ENCODE measurements at places on chromosomes 2 and 18. TPM values are rescaled to one million over a fixed set of nuclear protein-coding genes. Genes with fewer than 3 reads are reported as not detected.

PSD4 gene
- 0.51 TPM for total RNA-seq

RAB6C gene
- not detected for total RNA-seq

TRMT61B gene
- 9.4 TPM for total RNA-seq

NXPH2 gene
- not detected for total RNA-seq

SIX2 gene
- not detected for total RNA-seq

AQP4 gene
- total RNA-seq: not detected

SERPINB12 gene
- not detected for total RNA-seq

SULT1C2 gene
- total RNA-seq: not detected

DNAJC5G gene
- 1.0 TPM for total RNA-seq

TTL gene
- total RNA-seq: 10.1 TPM

TXNDC2 gene
- not detected for total RNA-seq

RAMP1 gene
- total RNA-seq: not detected

TRABD2A gene
- total RNA-seq: 0.25 TPM

SDC1 gene
- 2.6 TPM for total RNA-seq

SLC14A1 gene
- not detected for total RNA-seq

ALK gene
- total RNA-seq: not detected

DSG4 gene
- not detected for total RNA-seq

CCDC148 gene
- total RNA-seq: 0.13 TPM

DPYSL5 gene
- total RNA-seq: under 0.01 TPM

TMEM178A gene
- total RNA-seq: 0.25 TPM

KCNF1 gene
- 3.6 TPM for total RNA-seq

SERPINE2 gene
- 1.8 TPM for total RNA-seq

ANKRD30BL gene
- total RNA-seq: not detected

CYS1 gene
- under 0.01 TPM for total RNA-seq

CCDC102B gene
- 34.0 TPM for total RNA-seq

IL36RN gene
- not detected for total RNA-seq

ACADL gene
- not detected for total RNA-seq

EGR4 gene
- not detected for total RNA-seq

AQP12B gene
- not detected for total RNA-seq

EPB41L3 gene
- total RNA-seq: 4.5 TPM

UGT1A8 gene
- not detected for total RNA-seq

PCARE gene
- total RNA-seq: not detected

CPS1 gene
- 0.51 TPM for total RNA-seq

WDR35 gene
- total RNA-seq: 5.0 TPM

NIF3L1 gene
- 14.4 TPM for total RNA-seq

SLC35F5 gene
- total RNA-seq: 110 TPM

TRAPPC8 gene
- total RNA-seq: 57.9 TPM

ZNF24 gene
- 27.9 TPM for total RNA-seq

PID1 gene
- total RNA-seq: 0.25 TPM

CRYGC gene
- not detected for total RNA-seq

MTLN gene
- 68.2 TPM for total RNA-seq

TYMS gene
- total RNA-seq: 27.6 TPM

GAREM2 gene
- 0.13 TPM for total RNA-seq

CCDC74A gene
- total RNA-seq: 2.2 TPM

CCDC88A gene
- total RNA-seq: 37.0 TPM

PLGLB2 gene
- 0.39 TPM for total RNA-seq

KCNK3 gene
- total RNA-seq: not detected

DCDC2C gene
- total RNA-seq: 0.13 TPM

RRM2 gene
- 29.1 TPM for total RNA-seq

EML6 gene
- total RNA-seq: 0.77 TPM

SEPTIN10 gene
- total RNA-seq: 107 TPM

DYNAP gene
- not detected for total RNA-seq

CD207 gene
- total RNA-seq: under 0.01 TPM

KLHL30 gene
- total RNA-seq: not detected

DQX1 gene
- not detected for total RNA-seq

C2orf80 gene
- total RNA-seq: not detected

SERPINB3 gene
- total RNA-seq: not detected

ALS2 gene
- total RNA-seq: 17.7 TPM

AFF3 gene
- total RNA-seq: under 0.01 TPM

LRP1B gene
- total RNA-seq: 0.13 TPM

Measured in dermis microvascular lymphatic vessel endothelial cell (primary cell).